ENCODE measurements at places on chromosomes 16 and 17. TPM values are rescaled to one million over a fixed set of nuclear protein-coding genes. Genes with fewer than 3 reads are reported as not detected.

DNA sequence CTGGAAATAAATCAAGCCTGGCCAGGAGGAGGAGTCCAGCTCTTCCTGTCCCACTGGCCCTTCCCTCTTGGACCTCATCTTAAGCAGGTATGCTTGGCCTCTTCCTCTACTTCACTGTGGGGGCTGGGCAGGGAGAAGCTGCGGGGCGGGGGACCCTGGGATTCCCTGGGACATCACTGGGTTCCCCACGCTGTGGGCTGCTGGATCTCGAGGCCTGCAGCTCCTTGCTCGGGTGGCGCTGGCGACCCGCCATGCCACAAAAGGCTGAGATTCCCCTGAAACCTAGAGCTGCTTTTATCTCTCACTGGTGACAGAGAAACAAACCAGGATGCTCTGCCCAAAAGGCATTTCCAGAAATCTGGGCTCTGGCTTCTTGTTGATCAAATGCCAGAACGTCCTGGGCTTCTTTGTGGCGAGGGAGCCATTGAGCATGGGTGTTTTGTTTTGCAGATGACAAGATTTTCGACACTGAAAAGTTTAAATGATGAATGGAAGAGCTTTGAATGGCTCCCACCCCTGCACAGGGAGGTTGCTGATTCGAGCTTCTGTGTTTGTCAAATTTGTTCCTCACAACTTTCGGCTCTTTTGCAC is 8.6 kb upstream of the PGS1 start:
- DNase-seq = no peak

The BOLA2 gene
- total RNA-seq = 26.9 TPM

- DNase-seq = no peak
Observed at GRCh38 chr17:65277576-65277975, 140.4 kb downstream of the RGS9 start.

DNA sequence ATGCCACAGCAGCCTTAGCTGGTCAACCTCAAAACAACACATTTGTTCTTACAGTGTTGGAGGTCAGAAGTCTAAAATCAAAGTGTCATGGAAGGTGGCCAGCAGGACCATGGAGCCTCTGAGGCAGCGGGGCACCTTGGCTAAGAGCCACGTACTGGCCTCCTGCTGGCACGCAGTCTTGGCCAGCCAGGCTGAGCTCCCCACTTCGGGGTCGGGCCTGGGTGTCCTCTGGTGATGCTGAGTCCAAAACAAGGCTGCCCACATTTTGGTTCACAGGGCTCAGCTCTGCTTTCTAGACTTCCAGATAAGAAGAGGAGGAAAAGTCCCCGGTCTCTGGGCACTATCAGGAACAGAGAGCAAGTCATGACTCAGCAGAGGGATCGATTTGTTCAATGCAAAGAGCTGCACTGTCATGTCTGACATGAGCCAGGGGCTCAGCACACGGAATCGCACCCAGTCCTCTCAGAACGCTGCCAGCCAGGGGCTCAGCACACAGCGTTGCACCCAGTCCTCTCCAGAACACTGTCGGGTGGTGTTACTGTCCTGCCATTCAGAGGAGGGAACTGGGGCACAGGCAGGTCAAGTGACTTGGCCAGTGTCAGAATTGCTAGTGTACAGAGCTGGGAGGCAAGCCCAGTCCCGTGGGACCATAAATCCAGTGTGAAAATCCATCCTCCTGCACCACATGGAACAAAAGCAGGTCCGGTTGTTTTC is 2.5 kb downstream of the LGALS9 start:
- DNase-seq = no peak

- DNase-seq = no peak
Observed at GRCh38 chr17:760371-760770, 8.3 kb upstream of the GEMIN4 start.

The TGFB1I1 gene
- total RNA-seq = 42.0 TPM
